ENCODE measurements at places on chromosomes 12 and 14.

- DNase-seq = no peak
These were observed 16.0 kb downstream of the XRCC3 start for GRCh38 chr14:103699261-103699661.

- no peak for DNase-seq
These were observed 15.9 kb downstream of the PRKAB1 start for GRCh38 chr12:119683816-119684215.

DNA sequence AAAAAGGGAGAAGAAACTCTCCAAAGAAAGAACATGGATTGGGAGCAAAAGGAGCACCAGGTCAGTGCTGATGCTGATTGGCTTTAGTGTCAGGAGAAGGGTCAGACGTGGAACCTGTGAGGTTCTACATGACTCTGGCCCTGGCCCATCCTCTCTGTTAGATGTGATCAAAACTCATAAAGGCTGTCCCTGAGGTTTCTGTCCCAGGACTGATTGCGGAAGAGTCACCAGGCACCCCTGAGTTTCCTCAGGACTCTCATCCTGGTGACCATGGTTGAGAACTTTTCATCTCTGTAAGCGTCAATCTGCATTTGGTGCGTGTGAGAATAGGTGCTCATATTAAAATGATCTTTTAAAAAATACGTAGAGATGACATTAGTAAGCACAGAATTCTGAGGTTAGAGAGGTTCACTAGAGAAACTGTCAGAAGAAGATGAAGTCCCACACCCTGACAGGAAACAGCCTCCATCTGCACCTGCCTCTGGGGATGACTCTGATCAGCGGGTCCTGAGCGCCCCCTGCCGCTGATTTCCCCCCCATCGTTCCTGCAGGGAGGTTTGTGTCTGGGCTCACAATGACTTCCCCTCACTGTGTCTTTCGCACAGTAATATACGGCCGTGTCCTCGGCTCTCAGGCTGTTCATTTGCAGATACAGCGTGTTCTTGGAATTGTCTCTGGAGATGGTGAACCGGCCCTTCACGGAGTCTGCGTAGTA is 741.8 kb downstream of the TMEM121 start:
- peak; percentile 90 for DNase-seq

GRCh38 chr12:65022421-65022820 is 98.7 kb downstream of the WIF1 start:
- no peak for DNase-seq

- DNase-seq = no peak
These were observed 861 bp upstream of the SLC48A1 start for GRCh38 chr12:47772094-47772660.

- DNase-seq = no peak
These were observed 124.1 kb downstream of the STXBP6 start for GRCh38 chr14:24925771-24926374.

DNA sequence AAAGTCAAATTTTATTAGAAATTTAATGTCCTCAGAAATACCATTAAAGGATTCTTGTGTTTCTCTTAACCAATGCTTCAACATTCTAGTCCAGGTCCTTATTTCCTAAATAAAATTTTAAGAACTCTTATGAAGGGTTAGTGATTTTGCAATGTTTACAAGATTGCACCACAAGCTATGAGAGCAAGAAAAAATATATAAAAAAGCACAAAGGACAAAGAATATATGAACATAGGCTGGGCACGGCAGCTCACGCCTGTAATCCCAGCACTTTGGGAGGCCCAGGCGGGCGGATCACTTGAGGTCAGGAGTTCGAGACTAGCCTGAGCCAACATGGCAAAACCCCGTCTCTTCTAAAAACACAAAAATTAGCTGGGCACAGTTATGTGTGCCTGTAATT is 7.7 kb downstream of the RACGAP1 start:
- no peak for DNase-seq

DNA sequence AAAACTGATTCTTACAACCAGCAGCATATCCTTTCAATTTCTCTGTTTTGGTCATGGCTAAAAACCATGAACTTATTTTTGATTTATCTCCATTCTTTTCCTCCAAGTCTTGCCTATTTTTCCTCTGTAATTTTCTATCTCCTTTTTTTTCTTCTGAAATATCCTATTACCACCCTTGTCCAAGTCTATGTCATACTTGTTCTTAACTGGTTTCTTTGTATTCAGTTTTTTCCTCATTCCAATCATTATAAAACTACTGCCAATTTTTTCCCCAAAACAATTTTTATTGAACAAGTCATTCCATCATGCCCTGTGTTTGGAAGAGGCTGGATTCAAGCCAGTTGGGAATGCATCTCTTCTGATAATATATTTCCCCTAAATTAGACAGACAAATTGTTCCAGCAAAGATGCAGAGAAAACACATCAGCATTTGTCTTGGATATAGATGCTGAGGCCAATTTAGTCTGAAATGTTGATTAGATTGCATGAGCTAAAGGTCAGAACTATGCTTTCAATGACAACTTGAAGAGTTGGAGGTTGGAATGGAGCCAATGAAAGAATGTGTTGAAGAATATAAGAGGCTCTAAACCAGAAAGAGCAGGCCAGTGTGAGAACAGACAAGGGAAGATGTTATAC is 30.7 kb downstream of the OTOGL start:
- no peak for DNase-seq

GRCh38 chr14:104694475-104694950 is 5.1 kb downstream of the INF2 start:
- no peak for DNase-seq

- no peak for DNase-seq
These were observed 100.7 kb downstream of the LRRK2 start for GRCh38 chr12:40325349-40325960.

DNA sequence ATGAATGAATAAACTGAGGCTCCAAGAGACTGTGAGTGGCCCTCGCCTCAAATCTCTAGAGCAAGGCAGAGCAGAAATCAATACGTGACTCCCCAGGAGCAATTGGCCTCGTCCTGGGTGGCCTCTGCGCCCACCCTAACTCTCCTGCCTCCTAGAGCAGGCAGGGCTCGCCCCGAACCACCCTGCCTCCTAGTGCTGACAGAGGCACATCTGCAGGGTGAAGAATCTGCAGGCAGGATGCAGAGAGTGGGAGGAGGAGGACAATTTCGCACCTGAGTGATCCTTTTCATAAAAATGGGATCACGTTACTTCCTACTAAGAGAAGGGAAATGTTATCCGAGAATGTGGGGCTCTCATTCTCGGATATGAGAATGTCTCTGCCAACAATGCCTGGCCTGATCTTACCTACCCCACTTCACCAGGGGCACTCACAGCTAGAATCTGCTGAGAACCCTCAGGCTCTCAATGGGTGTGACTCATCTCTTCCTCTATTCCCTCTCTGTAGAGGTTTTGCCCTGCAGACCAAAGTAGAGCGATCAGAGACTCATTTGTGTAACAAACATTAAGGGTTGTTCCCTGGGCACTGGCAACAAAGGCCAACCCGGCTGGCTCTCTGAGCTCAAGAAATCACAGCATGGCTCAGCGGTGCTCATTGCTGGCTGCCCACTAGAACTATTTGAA is 61.7 kb upstream of the BCL2L14 start:
- no peak for DNase-seq

DNA sequence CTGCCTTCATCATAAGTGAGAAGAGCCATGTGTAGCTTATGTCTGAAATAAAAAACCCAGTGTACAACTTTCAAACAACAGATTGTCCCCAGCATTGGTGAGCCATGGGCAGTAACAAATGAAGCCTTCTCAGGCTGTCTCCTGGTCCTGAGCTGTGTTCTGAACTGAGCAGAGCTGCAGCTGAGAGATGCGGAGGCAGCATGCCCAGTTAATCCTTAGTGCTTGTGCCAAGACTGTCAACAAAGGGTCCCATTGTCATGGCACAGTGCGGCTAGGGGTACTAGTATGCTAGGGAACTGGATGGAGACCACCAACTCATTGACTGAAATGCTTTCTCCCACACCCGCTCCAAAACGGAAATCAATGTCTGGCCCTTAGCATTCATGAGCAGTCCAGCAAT is 154.3 kb downstream of the RMST start:
- no peak for DNase-seq

DNA sequence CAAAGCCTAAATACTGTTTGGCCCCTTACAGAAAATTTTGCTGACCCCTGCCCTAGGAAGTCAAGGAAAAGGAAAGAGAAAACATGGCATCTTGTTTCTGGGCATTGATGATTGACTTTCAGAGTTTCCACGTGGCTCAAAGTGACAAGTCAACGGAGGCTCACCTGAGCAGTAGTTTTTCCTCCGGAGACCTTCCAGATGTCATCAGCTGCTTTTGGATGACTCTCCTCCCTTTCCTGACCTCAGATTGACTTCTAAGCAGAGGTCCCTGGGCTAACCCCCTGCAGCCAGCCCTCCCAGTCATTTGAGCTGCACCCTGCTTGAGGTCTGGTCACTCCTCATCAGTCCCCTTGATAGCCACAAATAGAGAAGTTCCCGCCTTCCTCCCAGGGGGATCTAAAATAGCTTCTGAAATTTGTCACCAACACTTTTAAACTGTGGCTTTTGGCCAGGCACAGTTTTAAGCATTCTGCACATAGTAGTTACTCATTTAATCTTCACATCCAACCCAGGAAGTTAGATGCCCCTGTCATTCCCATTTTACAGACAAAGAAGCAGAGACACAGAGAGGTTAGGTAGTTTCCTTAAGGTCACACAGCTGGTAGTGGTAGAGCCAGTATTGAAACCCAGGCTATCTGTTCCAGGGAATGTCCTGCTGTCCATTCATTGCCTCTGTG is 143.4 kb downstream of the CHST11 start:
- DNase-seq = no peak

DNA sequence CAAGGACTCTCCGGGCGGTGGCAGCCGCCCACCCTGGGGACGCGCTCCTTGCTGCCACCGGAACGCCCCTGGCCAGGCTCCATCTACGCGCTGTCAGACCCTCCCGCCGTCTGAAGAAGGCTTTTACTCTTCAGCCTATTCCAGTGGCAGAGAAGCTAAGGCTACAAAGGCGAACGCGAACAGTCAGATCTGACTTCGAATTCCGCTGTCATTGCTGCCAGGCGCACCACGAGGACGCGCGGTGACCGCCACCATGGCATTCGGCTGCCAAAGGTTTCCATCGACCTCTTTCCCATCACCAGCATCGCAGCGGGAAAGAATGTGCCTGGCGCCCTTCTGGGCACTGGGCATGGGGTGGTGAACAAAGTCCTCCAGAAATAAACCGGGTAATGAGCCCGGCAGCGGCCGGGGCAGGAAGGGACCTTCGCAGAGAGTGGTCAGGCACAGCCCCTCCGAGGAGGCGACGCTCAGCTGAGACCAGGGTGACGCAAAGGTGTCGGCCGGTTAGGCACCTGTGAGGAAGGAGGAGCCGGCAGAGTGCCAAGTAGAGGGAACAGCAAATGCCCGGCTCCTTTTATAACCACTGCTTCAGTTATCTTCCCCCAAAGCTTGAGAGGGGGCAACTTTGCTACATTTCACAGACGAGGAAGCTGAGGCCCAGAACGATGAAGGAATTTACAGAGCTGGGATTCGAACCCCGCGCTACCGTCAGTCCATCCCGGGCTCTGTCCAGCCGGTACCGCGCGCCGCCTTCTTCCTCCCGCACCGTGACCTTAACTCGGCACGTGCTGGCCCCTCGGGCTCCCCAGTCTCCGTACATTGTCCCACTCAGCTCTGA is 1.9 kb upstream of the RFX4 start:
- DNase-seq = no peak

DNA sequence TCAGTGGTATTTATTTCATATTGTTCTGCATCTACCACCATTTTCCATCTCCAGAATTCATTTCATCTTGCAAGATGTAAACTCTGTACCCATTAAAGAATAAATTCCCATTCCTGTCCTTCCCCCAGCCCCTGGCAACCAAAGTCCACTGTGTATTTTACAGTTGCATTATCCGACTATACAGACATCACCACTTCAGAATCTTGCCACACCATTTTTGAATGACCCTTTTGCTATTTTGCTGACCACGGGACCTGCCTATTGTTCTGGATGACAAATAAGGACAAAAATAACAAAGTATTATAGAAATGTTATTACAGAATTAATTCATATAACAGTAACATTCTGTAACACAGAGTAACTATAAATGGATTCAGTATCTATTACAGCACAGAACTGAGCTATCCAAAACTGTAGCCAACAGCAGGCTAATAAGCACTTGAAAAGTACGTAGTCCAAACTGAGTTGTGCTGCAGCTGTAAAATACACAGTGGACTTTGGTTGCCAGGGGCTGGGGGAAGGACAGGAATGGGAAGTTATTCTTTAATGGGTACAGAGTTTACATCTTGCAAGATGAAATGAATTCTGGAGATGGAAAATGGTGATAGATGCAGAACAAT is 61.3 kb downstream of the CDK17 start:
- DNase-seq = no peak

DNA sequence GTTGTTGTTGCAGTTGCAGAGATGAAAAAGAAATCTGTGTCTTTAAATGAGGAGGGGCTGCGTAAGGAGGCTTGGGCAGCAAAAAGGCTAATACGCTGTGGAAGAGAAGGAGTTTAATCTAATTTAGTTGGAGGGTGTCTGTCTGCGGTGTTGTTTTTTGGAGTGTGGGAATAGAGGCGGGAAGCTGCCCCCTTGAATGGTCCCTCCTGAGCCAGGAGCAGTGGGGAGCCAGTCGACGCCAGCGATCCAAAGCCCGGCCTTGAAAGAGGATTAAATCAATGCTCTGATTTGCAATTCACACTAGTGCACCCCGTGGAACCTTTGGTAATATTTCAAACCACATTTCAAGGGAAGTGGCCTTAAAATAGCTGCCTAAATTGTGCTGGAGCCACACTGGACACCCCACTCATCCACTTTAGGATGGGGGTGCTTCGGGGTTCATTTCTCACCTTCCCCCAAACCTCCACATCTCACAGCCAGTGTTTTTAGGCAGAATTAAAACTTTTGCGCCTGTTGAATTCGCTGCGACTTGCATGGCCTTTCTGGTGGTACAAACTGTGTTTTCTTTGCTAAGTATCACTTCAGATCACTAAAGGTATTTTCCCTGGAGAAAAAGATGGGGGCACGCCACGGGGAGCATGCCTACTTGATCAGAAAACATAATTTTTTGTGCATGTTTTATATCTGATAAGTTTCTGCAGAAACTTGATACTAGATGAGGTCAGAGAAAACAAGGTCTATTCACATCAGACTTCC is 4.1 kb upstream of the FZD10 start:
- no peak for DNase-seq

DNA sequence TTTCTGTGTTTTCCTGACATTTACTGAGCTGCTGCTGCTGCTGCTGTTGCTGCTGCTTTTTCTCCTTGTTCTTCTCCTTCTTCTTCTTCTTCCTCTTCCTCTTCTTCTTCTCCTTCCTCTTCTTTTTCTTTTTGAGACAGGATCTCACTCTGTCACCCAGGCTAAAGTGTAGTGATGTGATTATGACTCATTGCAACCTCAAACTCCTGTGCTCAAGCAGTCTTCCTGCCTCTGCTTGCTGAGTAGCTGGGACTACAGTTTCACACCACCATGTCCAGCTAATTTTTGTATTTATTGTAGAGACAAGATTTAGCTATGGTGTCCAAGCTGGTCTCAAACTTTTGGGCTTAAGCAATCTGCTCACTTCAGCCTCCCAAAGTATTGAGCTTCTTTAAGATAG is 95.8 kb downstream of the TMTC3 start:
- no peak for DNase-seq
